AG09319 (cell line): ENCODE measurements at places on chromosomes 7 and 10.

GRCh38 chr7:157396316-157397035 is 59.7 kb downstream of the DNAJB6 start:
- DNase-seq: no peak

DNA sequence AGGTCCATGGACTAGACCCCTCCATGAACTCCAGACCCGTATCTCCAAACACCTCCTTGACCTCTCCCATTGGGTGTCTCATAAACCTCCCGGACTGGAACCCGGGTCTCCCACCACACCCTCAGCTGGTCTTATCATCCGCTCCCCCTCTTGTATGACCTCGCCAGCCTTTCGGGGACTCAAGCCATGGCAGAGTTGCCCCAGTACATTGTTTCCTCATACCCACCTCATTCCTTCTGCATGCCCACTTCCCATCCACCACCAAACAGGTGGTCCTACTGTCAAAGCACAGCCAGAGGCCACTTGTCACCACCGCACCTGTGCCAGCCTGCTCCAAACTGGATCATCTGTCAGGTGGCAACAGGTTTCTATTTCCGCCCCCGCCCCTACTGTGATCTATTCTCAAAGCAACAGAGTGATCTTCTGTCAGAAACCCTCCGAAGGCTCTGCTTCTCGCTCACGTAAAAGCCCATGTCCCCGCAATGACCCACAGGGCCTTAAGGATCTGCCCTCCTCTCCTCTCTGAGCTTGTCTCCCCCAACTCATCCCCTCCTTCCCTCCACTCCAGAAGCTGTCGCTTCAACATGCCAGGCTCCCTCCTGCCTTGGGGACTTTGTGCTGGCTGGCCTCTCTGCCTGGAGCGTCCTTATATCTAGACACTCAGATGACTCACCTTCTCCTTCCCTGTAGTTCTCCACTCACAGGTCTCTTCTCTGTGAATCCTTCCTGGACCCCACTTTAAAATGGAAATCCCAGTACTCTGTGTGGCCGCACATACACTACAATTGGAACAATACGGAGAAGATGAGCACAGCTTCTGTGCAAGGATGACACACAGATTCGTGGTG is 22.8 kb upstream of the PRKAG2 start:
- no peak for DNase-seq

DNA sequence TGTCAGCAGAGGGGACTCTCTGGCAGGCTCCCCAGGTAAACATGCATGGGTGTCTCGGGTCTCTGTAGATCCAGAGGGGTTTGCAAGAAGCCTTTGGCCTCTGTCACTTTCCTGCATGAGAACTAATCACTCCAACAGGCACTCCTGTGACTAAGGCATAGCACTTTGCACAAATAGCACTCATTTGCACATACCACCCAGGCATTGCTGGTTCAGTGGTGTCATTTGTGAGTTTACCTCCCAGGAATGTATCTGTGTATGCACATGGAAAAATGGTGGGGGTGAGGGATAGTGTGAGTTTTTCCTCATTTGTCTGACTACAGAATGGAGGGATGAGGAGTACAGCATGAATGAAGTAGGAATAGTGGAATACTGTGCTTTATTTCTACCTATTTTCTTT is 39.5 kb downstream of the CNNM1 start:
- no peak for DNase-seq

DNA sequence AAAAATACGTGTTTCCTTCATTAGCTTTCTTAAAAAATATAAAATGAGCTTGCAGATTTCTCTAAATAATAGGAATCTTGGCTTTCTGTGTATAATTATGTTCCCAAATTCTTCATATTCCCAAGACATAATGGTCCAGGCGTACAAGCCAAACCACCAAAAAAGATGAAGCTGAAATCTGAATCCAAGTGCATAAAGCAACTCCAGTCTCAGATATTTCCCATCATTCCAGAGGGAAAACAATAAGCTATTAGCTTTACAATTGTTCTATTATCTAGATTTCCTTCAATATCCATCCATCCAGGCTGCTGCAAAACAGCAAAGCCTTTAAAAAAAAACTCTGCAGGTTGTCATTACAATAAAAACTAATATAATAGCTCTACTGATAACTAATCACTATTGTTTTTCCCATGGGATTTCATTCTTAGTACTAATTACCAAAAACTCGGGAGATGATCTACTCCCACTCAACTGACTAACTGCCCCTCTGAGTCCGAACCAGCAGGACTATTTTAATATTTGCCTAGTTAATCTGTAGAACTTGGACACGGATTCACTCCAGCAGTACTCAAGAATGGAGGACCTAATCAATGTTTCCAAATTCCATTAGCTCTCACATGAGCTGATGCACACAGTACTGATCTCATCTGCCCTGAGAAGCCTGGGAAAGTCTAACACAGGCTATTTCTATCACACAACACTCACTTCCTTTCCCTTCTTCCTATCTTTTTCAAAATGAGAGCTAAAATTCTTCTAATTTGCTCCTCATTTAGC is 108.9 kb upstream of the ASAH2 start:
- no peak for DNase-seq

GRCh38 chr10:100531761-100532160 is 2.1 kb upstream of the NDUFB8 start:
- no peak for DNase-seq

DNA sequence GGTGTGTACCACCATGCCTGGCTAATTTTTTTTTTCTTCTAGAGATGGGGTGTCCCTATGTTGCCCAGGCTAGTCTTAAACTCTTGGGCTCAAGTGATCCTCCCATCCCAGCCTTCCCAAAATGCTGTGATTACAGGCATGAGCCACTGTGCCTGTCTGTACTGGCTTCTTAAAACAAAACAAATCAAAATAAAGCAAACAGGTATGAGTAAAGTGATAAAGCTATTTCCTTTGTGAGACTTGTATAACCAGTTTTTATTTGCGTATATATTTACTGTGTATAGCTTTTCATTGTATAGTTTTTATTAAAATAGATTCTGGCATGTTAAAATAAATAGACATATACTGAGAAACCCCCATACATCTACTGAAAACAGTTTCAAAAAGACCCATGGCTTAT is 14.3 kb downstream of the LCOR start:
- no peak for DNase-seq

DNA sequence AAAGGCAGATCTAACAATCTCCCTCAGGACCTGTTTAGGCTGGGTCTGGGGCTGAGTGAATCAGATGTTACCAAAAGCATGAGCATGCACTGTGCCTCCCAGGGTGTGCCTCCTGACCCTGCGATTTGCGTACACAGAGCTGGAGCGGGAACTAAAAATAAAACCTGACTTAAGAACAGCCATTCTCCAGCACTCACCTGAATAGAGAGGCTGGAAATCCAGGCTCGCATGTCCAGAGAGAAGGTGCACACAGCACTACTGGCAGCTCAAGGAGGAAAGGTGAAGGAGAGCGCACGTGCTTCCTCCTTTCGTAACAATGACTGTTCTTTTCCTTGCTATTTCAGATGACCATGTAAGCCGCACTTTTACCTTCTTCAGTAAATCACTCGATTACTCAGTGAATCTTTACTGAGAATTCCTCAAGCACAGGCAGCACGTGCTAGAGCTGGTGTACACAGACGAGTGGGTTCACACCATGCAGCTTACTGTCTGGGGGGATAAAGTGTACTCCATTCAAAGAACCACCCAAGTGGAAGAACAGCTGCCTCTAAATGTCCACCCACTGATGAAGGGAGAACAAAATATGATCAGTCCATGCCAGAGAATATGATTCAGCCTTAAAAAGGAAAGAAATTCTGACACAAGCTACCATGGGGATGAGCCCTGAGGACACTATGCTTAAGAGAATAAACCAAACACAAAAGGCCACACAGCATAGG is 45.6 kb downstream of the SFMBT2 start:
- no peak for DNase-seq

DNA sequence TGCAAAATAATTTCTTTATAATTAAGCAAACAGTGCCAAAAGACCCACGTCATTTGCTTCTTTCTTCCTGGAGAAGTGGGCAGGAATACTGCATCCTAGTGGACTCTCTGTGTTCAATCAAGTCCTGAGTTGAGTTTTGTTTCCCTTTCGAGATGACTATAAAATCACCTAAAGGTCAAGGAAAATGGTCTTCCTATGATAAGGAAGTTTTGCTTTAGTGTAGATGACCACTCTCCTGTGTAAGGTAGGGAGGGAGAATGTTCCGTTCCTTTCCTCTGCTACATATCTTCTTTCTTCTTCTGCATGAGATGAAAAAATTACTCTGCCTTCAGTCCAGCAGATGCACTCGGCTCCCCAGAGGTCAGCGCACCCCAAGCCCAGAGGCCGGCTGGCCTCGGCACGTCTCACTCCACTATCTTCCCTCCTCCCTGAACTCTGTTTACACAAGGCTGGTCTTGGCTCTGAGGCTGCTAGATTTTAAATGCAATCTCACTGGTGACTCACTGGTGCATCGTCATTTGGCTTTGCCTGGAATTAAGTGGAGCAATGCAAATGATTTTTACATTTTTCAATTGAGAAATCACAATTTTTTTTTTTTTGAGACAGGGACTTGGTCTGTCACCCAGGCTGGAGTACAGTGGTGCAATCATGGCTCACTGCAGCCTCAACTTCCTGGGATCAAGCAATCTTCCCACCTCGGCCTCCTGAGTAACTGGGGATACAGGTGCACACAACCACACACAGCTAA is 18.6 kb upstream of the VDAC2 start:
- DNase-seq: peak; percentile 84

- DNase-seq: no peak
Observed at GRCh38 chr7:77320714-77321113, 95.4 kb downstream of the GSAP start.

- DNase-seq: no peak
Observed at GRCh38 chr7:116228241-116228640, 17.9 kb downstream of the TES start.

- no peak for DNase-seq
Observed at GRCh38 chr10:28946479-28946878, 269.2 kb downstream of the BAMBI start.

- DNase-seq: no peak
Observed at GRCh38 chr10:28796606-28797512, 119.5 kb downstream of the BAMBI start.

DNA sequence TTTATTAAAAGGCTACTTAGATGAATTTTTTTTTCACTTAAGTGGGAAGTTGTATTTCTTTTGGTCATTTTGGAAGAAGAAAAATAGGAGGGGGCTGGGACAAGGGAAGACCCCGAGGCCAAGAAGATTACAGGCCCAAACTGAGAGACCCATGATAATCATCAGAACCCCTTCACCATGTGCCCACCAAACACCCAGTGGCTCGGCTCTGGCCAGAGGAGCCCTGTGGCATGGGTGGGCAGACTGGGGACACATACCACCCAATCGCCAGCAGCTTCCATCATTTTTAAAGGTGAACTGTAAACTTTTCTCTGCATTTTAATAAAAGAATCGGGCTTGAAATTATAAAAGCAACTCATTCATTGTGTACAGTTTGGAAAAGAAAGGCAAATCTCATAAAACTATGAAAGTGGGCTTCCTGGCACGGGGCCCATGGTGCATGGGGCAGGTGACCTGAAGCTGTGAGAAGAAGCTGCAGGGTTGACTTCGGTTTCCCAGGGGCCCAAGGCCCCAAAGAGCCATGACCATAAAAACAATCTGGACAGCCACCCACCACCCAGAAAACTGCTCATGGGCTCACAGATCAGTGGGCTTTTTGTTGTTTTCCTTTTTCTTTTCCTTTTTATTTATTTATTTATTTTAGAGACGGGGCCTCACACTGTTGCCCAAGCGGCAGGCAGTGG is 29.4 kb upstream of the RET start:
- DNase-seq: no peak

DNA sequence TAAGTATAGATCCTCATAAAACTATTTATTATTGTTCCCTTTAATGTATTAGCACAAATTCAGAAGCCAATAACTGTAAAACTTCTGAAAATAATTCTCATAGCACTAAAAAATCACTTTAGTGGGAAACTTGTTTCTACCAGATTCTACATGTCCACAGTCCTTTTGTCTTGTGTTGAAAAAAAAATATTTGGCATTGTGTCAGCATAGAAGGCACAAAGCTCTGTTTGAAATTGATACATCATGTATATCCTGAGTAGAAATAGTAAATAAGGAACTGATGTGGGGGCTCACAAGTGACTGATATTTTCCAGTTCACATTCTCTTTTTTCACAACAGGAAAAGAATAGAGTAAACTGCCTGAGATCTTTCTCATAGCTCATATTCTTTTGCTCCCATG is 134.6 kb downstream of the GRM3 start:
- DNase-seq: no peak

- DNase-seq: no peak
Observed at GRCh38 chr10:6958711-6959110, 378.6 kb upstream of the PRKCQ start.

GRCh38 chr7:128161466-128162125 is 79.5 kb upstream of the LEP start:
- no peak for DNase-seq

DNA sequence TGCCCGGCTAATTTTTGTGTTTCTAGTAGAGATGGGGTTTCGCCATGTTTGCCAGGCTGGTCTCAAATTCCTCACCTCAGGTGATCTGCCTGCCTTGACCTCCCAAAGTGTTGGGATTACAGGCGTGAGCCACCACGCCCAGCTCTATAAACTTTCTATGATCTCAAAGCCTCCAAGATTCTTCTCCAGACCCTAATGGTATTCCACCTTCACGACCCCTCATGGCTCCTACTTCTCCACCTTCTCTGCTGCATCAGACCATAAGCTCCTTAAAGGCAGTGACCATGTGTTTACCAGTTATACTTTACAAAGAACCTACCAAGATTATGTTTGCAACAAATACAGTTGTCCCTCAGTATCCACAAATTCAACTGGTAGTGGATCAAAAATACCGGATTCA is 10.1 kb upstream of the BAZ1B start:
- DNase-seq: no peak

DNA sequence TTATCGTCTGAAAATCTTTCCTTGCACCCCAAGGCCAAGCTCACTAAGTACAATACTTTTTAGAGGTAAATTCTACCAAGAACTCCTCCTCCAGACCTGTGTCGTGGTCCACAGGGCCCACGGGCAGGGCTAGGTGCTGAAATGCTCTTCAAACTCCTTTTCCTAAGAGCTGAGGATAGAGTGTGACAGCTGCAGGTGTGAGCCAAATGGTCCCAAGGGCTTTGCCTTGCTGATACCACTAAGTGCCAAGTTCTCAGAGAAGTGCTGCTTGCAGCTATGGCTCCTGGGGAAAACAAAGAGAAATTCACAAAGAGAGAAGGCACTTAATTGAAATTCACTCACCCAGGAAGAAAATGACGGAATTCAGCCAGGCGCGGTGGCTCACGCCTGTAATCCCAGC is 868.9 kb upstream of the AUTS2 start:
- no peak for DNase-seq

GRCh38 chr7:29065181-29065857 is 81.0 kb downstream of the CPVL start:
- no peak for DNase-seq

DNA sequence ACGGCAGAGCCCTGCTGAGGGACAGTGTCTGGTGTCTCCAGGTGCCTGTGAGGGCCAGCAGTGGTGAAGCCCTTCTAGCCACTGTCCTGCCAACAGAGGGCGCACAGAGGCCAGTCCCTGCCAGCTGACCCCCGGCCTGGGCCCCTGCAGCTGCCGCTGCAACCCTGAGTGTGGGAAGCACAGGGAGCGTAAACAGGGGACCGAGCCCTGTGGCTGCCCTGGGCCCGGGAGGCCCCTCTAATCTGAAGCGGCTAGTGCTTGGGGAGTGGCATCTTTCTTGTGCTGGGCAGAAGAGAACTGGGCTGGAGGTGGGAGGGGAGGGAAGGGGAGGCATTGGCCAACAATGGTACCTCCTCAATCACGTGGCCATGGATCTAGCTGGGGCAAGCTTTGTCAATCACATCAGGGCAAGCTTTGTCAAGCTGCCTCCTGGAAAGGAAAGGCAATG is 34.6 kb downstream of the TRIM8 start:
- DNase-seq: no peak
